Left hindlimb (tissue), 1 donor: ENCODE measurements at places on chromosomes 3 and 15.

- DNase-seq = no peak
Measured at GRCh38 chr15:65569728-65570127, 39.5 kb downstream of the HACD3 start.

DNA sequence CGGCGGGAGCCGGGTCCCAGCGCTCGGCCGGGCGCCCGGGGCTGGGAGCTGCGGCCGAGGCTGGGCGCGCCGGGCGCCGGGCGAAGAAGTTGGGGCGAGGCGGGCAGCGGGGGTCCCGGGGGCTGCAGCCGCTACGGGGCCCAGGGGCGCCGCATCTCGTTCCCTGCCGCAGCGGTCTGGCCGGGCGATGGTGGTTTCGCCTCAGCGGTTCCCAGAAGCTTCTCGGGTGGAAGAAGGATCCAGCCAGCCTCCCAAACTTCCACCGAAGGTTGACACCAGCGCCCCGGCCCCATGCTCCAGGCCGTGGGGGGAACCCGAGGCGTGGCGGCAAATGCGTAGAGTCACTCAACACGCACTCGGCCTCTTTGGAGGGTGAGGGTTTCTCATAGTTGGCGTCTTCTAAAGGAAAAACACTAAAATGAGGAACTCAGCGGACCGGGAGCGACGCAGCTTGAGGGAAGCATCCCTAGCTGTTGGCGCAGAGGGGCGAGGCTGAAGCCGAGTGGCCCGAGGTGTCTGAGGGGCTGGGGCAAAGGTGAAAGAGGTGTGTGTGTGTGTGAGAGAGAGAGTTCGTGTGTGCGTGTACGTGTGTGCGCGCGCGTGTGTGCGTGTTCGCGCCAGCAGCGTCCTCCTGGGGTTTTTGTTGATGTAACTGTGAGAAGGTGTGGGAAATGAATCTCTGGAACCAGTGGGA lies 940 bp downstream of the BOC start:
- no peak for DNase-seq

- DNase-seq = no peak
Measured at GRCh38 chr15:91244919-91245318, 144.9 kb downstream of the SV2B start.

- DNase-seq = no peak
Measured at GRCh38 chr3:171636666-171637065, 173.6 kb downstream of the PLD1 start.

GRCh38 chr3:65914740-65915367 lies 123.9 kb downstream of the MAGI1 start:
- DNase-seq = no peak

DNA sequence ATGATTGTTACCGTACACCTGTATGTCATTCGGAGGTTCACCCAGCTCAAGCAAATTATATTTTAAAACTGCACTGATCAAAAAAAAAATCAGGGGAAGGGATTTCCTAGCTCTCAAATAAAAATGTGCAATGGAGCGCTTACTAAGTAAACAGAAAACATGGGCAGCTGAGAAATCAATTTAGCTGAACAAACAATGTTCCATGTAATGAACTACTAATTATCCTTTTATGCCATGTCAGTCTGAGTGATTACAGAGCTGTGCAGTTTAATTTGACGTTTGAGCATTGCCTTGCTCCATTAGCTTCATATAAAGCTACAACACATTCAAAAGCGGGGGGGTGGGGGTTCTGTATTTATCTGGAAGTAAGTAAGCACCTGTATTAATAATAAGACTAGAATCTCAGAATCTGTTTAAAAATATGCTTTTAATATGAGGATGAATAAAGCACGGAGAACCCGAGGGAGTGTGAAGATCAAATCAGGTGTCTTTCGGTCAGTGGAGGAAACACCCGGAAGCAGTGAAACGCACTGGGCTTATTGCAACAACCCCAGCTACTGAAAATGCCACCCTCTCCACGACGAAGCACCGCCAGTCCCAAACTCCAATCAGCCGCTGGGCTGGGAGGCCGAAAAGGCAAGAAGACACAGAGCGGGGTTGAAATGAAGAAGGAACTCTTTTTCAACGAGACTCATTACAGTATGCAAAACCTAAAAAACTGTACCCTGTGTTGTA lies 196.5 kb upstream of the ATP11B start:
- DNase-seq = no peak

- DNase-seq = no peak
Measured at GRCh38 chr3:14492948-14493881, 46.9 kb downstream of the GRIP2 start.

DNA sequence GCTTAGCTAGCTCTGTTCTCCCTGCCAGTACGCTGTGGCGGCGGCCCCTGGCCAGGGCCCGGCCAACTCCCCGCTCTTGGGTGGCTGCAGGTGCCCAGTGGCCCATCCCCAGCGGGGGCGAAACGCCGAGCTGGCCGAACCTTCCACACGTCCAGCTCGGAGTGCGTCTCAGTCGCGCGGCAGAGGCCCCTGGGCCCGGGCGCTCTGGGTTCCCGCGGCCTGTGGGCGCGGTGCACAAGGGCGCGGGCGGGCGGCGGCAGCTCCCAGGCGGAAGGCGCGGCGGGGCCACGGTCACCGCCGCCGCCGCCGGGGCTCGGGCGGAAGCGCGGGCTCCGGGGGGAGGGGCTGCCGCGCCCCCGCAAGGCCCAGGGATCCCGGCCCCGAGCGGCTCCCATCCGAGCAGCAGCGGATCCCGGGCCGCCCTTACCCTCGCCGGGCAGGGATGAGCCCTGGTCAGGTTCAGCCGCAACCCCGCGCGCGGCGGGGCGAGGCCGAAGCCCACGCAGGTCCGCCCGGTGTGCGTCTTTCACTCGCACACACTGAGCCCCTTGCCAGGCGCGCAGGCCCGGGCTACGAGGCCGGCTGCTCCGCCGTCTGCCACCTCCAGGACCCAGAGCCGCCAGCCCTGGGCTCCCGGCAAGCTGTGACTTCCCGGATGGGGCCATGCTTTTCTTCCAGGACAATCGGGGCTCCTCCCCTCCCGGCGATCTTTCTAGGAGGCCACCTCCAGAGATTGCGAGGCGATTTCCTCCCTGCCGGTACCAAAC lies 54.2 kb downstream of the CCDC54 start:
- DNase-seq = peak; percentile 78

DNA sequence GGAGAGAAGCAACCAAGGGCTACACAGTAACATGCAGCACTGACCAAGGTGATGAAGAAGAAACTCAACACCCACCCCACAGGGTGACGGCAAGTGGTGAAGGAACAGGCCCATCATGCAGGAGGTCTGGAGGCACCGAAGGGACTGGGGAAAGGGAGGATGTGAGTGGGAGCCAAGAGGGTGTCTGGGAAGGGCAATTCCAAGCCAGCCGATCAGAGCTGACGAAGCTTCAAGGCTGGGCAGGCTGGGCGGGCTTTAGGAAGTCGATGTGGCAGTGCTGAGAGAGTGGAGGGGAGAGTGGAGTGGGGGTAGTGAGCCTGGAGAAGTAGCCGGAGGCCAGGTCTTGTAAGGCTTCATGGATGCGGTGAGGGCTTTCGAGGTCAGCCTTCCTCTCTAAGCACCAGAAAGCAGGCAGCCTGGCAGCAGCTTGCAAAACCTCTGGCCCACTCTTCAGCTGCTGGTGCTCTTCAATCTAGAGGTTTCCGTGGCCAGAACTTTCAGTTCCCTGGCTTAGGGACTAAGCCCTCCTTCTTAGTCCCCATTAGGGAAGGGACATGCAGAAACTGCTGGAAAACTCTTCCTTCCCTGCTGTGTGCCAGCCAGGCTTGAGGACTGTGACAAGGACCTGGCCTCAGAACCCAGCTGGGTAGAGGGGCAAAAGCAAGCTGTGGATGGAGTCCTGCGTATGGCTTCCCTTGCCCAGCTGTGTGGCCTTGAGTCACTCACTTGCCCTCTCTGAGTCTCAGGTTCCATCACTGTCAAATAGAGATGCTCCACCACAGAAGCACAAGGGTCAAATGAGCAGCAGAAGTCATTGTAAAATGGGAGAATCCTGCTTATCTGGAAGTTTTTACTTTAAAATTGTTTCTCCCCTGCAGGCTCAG lies 72.1 kb downstream of the TLE3 start:
- DNase-seq = no peak
